Ammon's horn (tissue), 1 donor: ENCODE measurements at places on chromosomes 5 and 9.

DNA sequence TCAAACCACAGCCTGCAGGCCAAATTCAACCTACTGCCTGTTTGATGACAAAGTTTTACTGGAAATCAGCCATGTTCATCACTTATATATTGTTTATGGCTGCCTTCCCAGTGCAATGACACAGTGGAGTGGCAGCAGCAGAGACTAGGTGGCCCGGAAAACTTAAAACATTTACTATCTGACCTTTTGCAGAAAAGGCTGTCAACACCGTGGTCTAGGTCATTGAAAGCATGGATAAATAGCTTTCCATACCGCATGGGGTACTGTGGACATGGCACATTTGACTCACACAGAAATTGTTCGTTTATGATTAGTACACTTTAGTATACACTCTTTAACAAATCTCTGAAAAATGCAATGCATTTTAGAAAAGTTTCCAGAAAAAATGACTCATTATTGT lies 298.3 kb upstream of the EFNA5 start:
- DNase-seq: no peak

DNA sequence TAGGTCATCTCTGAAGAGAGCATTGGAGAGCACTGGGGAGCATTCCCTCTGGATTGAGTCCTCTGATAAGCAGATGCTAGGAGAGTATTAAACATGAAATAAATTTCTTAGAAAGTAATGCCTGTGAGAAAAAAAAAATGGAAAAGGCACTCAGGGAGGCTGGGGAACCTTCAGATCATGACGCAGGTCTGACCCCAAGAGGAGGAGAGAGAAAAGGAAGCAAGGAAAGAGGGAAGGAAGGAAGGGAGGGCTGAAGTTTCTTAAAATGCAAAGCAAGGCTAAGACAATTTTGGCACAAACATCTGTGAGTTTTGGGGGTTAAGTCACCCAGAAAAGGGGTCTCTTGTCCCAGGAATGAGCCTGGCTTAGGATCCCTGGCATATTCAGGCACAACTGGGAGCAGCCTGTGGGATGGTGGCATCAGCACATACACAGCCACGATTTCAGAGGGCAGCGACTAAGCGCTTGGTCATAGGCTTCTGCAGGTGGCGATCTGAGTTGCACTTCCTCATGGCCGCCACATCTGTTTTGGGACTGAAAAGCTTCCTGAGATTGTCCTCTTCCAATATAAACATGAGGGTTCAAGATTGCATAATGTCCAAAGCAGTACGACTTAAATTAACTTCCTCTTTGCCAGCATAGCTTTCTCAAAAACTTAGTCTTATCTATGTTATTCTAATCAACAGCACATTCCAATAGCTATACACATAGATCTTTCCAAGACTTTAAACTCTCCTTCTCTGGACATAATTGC lies 692.7 kb downstream of the DNAH5 start:
- peak; percentile 70 for DNase-seq

DNA sequence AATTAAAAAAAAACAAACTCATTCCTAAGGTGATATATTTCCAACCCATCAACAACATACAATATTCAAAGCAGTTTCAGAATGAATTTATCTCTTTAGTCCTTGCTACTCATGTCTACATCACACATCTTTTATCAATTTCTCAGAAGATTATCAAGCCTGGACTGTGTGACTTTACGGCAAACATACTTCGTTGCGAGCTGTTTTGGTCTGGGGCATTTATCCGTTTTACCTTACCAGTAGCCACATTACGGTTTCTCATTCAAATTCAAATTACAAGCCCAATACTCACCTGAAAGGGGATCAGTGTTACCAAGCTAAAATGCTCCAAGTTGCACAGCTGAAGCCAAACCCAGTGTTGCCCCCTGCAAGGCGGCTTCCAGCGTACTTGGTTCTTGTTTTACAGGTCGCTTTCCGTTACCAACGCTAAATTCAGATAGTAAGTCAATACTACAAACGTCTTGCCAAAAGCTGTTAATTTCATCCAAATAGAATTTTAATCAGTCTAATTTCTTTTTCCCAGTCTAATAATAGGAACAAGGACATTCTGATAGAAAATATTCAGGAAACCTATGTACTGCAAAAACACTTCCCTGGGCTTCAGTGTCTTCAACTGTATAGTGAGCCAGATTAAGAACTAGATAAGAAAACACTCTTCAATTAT lies 1.8 kb downstream of the HNRNPH1 start:
- no peak for DNase-seq

DNA sequence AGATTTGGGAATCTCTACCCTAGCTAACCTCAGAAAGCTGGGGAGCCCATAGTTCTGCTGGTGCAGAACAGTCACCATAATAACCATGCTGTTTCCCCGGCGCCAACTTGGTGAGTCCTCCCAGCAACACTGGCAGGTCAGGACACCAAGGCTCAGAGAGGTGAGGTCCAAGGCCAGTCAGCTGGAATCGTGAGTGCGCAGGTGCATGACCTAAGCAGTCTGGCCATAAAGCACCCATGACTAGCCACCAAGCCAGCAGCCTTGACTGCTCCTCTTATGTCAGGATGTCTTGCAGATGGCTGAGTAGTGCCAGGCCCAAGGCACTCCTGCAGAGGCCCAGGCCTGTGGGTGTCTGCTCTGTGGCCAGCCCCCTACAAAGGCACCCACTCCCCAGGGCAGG lies 2.6 kb downstream of the RNF44 start:
- DNase-seq: no peak

DNA sequence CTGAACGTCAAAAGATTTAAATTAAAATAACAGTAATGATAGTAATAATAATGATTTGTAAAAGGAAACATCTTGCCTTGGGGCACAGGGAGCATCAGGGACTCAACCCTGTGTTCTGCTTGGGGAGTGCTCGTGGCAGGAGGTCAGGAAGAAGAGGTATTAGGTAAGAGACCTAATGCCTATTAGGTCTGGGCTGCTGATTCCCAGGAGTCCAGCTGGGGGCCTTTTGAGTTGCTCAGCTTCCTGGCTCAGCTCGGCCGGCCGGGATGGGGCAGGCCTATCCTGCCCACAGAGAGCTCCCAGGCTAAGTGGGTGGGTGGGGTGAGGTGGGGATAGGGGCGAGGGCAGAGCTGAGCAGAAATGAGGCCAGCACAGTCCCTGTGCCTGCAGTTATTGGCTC lies 17.5 kb downstream of the LMX1B start:
- DNase-seq: no peak

GRCh38 chr5:65037831-65038815 lies 269.4 kb downstream of the CWC27 start:
- no peak for DNase-seq

GRCh38 chr9:128257907-128258306 lies 17.9 kb downstream of the GOLGA2 start:
- DNase-seq: no peak

DNA sequence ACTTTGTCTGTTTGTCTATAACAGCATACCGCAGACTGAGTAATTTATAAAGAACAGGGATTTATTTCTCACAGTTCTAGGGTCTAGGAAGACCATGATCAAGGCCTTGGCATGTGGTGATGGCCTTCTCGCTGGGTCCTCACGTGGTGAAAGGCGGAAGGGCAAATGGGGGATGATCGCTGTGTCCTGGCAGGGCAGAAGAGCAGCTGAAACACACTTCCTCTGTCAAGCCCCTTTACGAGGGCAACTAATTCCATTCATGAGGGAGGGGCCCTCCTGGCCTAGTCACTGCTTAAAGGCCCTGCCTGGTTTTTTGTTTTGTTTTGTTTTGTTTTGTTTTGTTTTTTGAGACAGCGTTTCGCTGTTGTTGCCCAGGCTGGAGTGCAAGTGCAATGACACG lies 41.9 kb upstream of the UBTD2 start:
- DNase-seq: no peak

GRCh38 chr5:4868140-4868735 lies 271.9 kb upstream of the ADAMTS16 start:
- peak; percentile 74 for DNase-seq

GRCh38 chr9:2859776-2860379 lies 16.0 kb upstream of the PUM3 start:
- DNase-seq: peak; percentile 83

GRCh38 chr9:2132484-2133082 lies 117.4 kb downstream of the SMARCA2 start:
- no peak for DNase-seq

DNA sequence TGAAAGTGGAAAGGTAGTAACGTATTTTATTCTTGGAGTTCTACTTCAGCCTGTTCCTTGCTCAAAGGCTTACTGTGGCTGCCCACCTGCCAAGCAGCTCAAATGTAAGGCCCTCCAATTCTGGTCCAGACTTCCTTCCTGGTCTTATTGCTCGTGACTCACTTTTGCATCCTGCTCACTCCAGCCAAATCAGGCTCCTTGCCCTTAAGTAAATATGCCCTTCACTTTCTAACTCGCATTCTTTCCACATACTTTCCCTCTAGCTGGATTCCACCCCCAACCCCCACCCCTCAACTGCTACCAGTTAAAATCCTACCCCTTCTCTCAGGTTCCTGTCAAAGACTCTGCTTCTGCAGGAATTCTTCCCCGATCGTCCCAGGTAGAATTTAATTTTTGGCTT lies 96.6 kb downstream of the GALNT10 start:
- DNase-seq: no peak

DNA sequence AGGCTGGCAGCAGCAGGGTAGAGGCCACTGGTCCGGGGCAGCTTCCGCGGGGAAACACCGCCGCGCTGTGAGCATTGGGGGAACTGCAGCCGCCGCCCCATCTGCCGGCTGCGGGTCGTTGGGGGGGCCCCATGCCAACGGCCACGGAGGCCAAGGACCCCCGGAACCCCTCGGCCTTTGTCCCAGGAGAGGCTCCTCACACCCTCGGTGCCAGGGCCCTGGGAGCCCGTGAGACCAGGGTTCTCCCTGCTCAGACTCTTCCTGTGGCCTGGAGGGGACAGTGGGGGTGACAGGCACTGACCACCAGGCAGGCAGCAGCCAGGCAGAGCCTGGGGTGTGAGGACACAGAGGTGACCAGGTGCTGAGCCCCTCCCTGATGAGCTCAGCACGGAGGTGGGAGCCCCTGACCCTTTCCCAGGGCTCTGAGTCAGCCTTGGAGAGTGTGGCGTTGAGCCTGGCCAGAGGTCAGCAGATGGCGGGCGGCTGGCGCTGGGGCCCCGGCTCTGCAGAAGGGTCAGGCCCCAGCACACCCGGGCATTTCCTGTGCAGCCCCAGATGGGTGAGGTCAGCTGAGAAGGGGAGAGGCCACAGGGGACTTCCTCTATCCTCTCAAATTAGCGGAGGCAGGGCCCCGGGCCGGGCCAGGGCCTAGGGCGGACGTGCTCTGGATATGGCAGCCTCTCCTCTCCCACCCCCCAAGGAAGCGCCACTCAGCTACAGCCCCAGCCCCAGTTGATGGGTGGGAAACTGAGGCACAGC lies 17.9 kb upstream of the EGFL7 start:
- peak; percentile 50 for DNase-seq

DNA sequence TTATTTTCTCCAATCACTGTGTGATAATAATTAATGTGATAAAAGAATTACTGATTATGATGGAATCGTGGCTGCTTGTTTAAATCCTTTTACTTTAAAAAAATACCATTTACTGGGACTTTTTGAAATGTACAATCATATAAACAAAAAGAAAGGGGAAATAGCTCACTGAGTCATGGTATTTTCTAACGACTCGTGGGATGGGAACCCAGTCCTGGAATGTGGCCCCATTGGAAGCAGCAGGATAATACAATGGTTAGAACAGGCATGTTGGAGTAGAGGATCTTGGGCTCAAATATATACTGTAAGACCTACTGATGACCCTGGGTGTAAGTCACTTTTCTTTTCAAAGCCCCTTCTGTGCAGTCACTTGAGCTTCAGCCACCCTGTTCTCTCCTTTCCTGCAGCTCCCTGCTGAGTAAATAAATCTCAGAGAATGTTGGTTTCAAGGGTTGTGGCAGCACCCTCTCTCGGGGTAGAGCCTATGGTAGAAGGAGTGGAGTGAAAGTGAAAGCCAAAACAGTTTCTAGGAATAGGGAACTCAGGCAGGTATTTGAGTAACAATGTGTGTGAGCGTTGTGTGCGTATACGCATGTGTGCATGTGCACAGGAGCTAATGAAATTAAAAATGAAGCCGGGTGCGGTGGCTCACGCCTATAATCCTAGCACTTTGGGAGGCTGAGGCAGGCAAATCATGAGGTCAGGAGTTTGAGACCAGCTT lies 40.8 kb upstream of the LARP1 start:
- no peak for DNase-seq

GRCh38 chr5:150600616-150601490 lies 39.6 kb upstream of the SYNPO start:
- DNase-seq: no peak

DNA sequence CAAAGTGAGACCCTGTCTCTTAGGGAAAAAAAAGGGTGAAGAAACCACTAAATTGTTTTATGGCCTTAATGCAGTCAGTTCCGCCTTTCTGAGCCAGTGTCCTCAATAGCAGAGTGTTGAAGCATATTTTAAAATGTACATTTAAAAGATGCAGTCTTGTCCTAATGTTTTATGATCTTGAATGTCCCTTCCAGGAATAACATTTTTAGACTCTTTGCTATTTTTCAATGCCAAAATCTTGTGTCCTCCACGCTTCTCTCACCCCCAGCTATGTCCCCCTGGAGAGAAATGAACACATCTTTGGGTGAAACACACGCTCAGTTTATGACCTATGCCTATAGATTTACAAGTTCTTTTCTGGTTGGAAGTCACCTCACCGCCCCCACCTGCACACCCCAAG lies 69.8 kb downstream of the CSNK1A1 start:
- DNase-seq: no peak

DNA sequence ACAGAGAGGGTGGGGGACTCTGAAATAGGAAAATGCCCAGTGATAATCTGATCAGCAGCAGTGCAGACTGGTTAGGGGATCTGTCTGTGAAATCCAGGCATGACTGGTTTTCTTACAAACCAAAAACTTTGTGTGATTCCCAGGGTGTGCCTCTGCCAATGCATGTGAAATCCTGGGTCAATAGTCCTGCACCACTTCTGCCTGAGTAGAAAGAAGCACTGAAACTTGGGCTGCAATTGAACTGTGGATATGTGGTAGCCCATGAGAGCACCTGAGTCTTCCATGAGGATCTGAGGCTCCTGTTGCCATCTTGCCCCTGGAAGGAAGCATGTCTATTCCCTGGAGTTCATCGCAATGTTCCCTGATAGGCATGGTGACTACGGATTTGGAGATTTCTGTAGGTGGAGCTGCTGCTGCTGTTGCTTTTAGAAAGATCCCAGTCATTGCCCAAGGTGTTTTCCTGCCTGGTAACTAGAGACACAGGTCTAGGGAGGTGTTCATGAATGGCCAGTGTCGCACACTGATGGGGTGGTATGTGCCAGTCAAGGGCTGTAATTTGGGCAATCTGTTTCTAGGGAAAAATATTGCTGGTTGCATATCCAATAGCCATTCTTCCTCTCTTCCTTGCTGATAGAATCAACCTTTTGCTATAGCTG lies 146.7 kb downstream of the CARTPT start:
- DNase-seq: no peak

GRCh38 chr9:93230185-93230584 lies 46.2 kb downstream of the WNK2 start:
- no peak for DNase-seq

DNA sequence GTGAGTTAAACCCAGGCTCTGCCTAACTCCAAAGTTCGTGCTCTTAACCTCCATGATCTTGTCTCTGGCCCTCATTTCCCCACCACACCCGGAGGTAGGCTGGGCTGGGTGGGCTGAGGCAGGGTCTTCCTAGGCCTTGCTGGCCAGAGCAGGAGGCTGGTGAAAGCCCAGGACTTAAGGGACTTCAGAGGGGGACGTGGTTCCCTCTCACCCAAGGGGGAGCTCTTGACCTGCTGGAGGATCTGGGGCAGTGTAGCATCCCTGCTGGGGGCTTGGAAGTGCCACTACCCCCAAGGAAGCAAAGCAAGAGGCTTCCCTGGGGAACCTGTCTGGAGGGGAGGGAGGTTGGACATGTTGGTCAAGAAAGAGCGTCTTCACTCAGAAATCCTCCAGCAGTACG lies 14.7 kb downstream of the PITX1 start:
- DNase-seq: no peak
